Activated CD4-positive, alpha-beta T cell treated with anti-CD3 and anti-CD28 coated beads for 1 hour (primary cell): ENCODE measurements at places on chromosomes 5 and 9.
A peak's percentile ranks its signal among the peaks of the same experiment; 100 is the strongest.

DNA sequence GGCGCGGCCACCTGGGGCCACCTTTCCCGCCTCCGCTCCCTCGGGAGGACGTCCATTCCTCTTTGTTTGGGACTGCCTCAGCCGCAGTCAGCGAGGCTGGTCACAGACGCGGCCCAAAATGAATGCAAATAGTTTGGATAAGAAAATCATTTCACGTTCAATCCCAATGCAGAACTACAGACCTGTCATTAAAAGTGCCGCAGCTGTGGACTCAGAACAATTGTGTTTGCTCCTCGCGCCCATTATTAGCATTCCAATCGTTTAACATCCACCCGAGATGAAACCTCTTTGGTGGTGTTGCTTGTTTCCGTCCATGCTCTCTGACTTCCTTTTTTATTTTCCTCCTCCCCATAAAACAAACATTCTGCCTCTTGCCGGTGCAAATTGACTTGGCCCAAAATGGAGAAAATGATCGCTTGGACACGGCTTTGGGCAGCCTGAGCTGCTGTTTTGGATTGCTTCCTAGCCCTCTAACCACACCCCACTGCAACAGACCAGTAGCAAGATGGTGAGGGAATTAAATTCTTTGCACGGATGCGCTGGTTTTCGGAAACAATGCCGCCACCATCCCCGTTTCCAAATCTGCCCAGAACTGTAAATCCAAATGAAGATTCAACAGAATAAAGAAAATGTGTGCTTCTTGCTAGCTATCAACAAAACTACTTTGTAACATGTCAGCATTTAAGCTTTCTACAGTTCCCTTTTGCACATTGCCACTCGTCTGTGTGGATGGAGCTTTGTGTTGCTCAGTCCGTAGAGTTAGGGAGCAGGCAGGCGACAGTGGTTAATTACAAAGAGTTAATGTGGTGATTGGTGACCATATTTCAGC, 784 bp downstream of the NLN start:
- DNase-seq, result no peak

DNA sequence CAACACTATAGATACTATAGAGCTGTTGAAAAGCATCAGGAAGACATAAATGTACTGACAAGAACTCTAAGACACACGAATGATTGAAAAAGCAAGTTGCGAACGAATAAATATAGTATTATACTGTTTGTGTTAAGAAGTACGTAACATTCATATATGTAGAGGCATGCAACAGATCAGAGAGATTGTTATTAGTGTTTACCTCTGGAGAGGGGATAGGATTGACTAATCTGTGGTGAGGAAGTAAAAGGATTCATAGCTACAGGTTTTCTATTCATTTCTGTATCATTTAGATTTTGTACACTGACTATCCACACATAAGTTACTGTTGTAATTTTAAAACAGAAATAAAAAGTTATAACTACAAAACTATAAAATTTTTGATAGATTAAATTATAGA, 147.6 kb upstream of the SV2C start:
- DNase-seq, result no peak

DNA sequence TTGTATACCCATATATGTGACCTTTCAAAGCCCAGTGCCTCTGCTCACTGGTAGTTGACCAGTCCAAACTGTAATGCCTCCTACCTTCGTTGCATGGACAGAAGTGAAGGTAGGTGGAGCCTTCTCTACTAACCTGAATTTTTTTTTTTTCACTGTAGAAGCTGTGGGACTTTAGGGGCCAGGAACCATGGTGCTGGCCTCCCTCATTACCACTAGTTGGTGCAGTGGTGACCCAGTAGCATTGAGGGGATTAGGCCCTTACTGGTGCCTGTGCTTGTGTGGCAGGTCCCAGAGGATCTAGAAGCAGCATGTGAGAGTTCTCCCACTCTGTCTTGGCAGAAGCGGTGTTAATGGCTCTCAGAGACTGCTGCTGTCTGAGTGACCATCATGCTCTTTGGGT, 2.3 kb downstream of the RALGPS1 start:
- DNase-seq, result no peak

- no peak for DNase-seq
Measured at GRCh38 chr5:42718591-42718990, 38.0 kb upstream of the CCDC152 start.

- DNase-seq, result no peak
Measured at GRCh38 chr5:135249658-135250057, 149.4 kb downstream of the MACROH2A1 start.

DNA sequence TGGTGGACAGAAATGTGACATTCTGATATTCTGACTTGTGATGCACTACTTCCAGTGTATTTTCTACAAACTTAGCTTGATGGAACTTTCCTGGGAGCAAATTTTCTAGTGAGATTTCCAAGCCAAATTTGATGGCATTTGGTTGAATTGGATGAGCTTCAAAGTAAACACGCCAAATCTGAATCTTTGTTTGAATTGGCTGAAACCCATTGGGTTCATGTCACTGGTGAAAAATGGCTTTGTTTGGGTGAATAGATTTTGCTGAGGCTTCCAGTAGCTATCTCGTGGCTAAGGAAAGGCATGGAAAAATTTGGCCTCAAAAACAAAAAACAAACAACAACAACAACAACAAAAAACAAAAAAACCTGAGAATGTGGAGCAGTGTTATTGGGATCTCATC, 271.1 kb upstream of the RPS23 start:
- no peak for DNase-seq

DNA sequence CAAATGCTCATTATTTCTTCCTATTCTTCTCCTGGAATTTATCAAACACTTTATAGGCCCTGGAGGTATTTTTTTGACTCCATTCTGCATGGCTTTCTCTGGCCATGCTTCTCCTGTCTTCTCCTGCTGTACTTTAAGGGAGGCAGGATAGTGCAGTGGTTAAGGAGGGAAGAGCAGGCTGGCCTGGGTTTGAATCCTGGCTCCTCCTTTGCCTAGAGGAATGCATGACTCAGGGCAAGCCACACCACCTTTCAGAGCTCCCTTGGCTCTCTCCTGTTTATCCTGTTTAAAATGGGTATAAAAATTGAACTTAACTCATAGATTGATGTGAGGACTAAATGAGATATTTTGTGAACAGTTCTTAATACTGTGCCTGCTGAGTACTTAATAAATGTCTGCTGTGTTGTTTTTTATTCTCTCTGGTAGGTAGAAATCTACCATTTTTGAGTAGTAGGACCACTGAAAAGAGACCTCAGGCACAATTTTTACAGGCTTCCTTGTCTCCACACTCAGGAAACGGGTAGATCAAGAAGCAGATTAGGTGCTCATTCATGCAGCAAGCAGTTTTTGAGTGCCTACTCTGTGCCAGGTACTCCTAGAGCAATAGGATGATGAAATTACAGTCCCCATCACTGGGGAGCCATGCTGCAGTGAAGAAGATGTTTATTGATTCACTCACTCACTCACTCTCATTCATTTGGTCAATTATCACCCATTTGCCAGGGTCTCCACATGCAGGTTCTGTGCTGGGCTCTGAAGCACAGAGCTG, 32.7 kb upstream of the ARAP3 start:
- DNase-seq, result no peak

GRCh38 chr9:38018241-38018957, 50.6 kb downstream of the SHB start:
- no peak for DNase-seq

DNA sequence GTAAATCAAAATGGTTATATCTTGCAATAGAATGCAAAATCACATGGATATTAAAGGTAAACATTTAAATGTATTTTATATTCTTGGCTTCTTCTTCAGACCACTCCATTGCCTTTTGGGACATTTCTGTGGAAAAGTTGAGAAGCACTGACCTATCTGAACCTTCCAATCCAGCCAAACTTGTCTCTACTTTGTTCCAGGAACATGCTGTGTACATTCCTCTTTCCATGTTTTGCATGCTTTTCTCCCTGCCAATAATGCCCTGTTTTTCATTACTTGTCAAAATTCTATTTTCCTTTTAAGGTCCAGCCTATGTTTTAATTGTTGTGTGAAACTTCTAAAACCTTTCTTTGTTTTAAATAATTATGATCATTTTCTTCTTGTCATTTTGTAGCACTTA, 28.3 kb downstream of the JAK2 start:
- DNase-seq, result no peak

DNA sequence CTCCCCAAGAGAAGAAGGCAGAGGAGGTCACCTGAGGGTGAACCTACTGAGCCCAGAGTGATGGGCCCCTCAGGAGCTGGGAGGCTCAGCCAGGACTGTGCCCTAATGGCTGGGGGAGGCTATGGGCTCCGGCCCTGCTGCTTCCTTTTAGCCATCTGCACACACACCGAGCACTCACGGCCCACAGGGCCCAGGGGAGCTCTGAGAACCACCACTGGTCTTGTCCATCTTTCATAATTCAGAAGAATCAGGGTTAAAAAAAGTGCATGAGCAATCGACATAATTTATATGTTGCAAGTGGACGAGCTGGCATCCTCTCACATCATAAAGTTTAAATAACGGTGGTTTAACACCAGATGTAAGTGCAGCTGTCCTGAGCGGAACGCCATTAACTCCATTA, 162.1 kb downstream of the FSTL4 start:
- DNase-seq, result no peak

- no peak for DNase-seq
Measured at GRCh38 chr9:77673941-77674791, 26.0 kb upstream of the GNA14 start.

DNA sequence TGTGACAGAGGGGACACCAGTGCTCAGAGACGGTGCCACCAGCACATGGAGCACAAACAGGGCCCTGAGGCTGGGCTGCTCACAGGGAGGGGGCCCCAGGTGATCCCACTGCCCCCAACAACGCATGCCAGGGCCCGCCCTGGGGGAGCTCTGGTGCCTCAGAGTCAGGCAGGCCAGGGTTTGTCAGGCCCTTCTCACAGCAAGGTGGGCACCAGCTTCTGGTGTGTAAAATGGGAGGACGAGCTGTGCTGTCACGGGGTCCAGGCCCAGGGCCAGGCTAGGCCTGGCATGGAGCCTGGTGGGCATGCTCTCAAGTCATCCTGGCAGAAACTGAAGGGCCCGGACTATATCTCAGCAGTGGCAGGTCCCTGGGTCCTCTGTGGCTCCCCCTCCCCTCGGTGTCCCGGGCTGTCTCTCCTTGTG, 34.5 kb downstream of the PRRT1B start:
- DNase-seq, result no peak

GRCh38 chr9:101209670-101210069, 175.1 kb downstream of the BAAT start:
- no peak for DNase-seq

GRCh38 chr5:65742565-65743231, 20.7 kb downstream of the NLN start:
- no peak for DNase-seq

DNA sequence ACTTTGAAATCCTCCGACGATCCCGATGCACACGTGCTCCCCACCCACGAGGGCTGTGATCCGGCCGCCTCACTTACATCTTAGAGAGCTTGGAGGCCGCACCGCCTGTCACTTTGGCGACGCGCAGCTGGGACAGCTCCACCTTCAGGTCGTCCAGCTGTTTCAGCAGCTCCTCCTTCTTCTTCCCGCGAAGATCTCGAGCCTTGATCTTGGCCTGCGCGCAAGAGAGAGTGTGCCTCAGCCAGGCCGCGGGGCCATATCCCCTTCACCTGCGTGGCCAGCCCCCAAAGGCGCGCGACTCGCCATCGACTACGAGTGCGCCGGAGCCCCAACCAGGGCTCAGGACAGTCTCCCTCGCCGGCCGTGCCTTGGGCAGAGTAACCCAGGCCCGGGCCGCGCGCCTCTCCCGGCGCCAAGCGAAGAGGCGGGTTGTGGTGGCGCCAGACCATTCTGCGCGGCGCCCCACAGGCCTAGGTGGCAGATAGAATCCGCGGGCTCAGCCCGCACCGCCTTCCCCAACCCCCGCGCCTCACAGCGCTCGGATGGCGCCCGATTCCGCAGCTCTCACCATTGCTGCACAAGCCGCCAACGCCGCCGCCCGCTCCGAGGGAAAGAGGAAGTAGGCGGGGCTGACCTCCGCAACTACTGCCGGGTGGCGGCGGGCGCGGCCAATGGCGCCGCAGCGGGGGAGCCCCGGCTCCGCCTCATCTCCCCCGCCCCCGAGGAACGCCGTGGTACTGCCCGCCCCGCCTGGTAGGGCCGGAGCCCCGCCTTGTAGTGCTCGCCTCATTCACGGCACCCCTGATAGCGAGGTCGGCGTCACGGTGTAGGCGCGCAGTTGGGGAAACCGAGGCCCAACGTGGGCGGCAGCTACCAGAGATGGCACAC, at the start of the genes ARPC5L and RPL35:
ARPC5L (plus strand) TSS at position 789 of the 888 bp plus-strand sequence. CDS start 7,161 bp downstream, outside the sequence.
RPL35 (minus strand) TSS at position 616 of the 888 bp plus-strand sequence; CDS start at position 571, 45 bp downstream.
- peak; percentile 92 for DNase-seq

DNA sequence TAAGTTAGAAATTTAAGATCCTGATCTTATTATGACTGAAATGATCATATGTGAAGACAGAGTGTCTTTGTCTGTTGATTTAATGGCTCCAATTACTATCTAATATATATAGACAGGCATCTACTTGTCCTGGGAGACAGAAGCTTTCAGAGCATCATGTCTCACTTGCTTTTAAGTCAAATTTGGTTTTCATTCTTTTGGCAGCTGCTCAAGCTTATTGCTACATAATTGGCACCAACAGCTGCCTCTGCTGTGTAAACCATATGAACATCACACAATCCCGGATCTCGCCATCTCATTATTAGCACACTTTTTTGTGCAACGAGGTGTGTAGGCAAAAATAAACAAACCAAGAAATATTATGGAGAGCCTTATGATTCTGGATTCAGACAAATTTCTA, 1717.9 kb downstream of the EFNA5 start:
- no peak for DNase-seq

DNA sequence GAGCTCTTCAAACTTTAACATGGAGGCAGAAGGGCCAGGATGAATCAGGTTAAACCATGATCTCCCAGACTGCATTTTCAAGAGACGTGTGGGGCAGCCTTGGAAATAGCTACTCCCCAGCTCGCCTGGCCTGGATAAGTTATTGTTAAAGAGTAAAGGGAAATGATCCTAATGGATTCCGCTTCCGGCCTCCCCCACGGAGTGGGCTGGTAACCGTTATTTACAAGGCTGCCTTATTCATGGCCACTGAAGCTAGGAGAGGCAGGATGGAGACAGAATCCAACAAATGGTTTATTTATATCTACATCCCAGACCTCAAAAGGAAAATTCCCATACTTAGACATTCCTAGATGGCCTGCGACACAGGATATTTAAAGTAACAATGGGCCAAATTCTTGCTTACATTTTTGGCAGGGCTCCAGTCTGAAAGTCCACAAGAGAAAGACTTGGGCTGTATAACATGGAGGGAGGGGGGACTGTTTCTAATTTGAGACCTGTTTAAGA, 27.9 kb downstream of the SPRY4 start:
- no peak for DNase-seq
